ENCODE measurements at places on chromosomes 12 and 14. TPM values are rescaled to one million over a fixed set of nuclear protein-coding genes. Genes with fewer than 3 reads are reported as not detected.

DNA sequence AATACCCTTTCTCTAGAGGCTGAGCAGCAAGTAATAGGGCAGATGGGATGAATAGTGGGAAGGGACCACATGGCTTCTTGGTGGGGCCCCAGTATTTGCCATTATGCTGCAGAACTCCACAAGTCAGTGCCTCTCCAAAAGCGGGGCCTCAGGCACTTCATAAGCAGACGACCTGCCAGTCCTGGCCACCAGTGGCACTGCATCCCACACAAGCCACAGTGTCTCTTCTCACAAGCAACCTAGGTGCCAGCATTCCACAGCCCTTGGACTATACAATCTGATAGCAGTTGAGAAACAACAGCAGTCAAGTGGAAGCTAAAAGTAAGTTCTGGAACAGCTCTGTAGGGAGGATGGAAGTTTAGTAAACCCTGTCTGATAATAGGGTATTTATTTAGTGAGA lies 4.2 kb upstream of the SLC8A3 start:
- H3K27me3 ChIP-seq = no peaks in the 10 kb centered on the region
- H3K36me3 ChIP-seq = no peaks in the 10 kb centered on the region
- no peak overlapping the region for H3K27ac ChIP-seq
- DNase-seq = no peak
- peaks cover 12% of the 10 kb centered on the region for H3K4me1 ChIP-seq
- no peak overlapping the region for H3K4me3 ChIP-seq

DNA sequence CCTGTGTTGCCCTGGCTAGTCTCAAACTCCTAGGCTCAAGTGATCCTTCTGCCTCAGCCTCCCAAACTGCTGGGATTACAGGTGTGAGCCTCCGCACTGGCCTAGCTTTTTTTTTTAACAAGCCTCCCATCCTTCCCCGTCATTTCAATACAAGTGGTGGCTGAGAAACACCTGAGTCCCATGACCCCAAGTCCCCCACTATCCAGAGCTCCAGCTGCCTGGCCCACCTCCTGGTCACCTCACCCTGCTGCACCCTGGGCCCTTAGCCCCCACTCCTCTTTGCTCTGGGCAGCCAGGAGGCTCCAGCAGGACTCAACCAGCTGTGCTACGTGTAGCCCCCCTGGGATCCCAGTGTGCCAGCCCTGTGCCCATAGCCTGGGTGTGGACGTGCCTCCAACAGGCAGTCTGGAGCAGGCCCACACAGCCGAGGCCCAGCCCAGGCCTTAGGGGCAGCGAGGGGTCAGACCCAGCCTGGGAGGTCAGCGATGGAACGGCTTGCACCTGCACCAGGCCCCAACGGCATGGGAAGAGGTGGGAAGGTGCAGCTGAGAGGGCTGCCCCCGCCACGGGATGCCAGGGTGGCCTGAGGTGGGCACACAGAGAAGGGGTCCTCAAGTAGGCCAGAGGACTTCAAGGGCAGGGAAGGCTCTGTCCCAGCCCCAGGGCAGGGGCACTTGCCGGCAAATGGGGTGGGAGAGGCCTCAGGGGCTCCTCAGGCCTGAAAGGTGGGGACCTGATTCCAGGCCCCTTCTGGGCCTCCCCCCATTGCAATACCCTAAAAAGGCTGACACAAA lies 6.5 kb downstream of the AHNAK2 start:
- no peak overlapping the region for H3K4me3 ChIP-seq
- peaks cover 72% of the 10 kb centered on the region for H3K4me1 ChIP-seq
- DNase-seq = no peak
- H3K27ac ChIP-seq = peak overlapping the region; percentile 94

- no peaks in the 10 kb centered on the region for H3K4me1 ChIP-seq
- H3K4me3 ChIP-seq = no peak overlapping the region
- H3K27ac ChIP-seq = no peak overlapping the region
- H3K27me3 ChIP-seq = no peaks in the 10 kb centered on the region
Observed at GRCh38 chr14:76294876-76295275, 81.1 kb upstream of the ESRRB start.

- H3K27me3 ChIP-seq = no peaks in the 10 kb centered on the region
- no peak for DNase-seq
- no peak overlapping the region for H3K4me3 ChIP-seq
- H3K27ac ChIP-seq = no peak overlapping the region
Observed at GRCh38 chr12:59672273-59672672, 76.4 kb downstream of the SLC16A7 start.

Gene FGF23
- total RNA-seq = not detected

Gene HIGD1C
- total RNA-seq = not detected
